ENCODE measurements at places on chromosomes 5 and 9.
A peak's percentile ranks its signal among the peaks of the same experiment; 100 is the strongest.

GRCh38 chr9:120256146-120256545 lies 323.8 kb downstream of the CDK5RAP2 start:
- DNase-seq: no peak

DNA sequence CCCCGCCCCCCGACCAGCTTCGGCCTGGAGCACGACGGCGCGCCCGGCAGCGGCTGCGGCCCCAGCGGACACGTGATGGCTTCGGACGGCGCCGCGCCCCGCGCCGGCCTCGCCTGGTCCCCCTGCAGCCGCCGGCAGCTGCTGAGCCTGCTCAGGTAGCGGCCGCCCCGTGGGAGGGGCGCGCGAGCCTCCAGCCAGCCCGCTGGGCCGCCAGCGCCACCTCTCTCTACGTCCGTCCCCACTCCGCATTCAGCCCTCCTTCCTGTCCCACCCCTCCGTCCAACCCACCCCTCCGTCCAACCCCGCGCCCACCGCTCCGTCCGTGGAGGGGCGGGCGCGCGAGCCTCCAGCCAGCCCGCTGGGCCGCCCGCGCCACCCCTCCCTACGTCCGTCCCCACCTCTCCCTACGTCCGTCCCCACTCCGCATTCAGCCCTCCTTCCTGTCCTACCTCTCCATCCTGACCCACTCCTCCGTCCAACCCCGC lies 6.5 kb downstream of the ADAMTS13 start:
- no peak for DNase-seq

- no peak for DNase-seq
These were observed 14.9 kb upstream of the FCN1 start for GRCh38 chr9:134932606-134933005.

GRCh38 chr9:110069326-110070248 lies 138.4 kb downstream of the C9orf152 start:
- peak; percentile 39 for DNase-seq

DNA sequence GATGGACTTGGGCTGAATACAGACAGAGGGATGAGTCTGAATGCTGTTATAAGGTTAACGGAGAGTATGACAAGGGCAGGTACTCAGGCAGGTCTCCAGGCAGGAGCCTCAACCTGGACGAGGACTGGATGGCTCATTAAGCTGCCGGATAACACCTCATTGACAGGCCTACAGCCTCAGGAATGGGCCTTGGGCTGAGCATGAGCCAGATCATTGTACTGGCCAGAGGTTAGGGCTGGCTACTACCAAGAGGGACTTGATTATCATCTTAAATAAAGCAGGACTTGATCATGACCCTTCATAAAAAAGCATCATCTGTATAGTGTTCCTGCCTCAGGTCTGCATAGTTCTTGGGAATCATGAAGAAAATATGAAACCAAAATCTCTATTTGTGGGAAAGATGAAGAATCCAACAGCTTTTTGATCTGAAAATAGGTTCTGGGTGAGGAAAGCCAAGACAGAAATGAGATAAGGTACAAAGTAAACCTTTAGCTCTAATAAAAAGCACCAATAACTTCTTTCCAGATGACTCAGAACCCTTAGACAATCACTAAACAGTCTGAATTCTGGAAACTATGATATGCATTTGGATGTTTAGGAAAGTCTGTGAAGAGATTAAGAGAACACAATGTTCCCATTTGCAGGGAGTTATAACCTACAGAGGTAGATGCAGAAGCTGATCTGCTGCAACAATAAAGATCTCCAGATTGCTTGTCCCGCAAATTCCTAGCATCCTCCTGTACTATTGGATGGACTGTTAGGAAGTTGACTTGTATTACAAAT lies 343.1 kb downstream of the CTNND2 start:
- no peak for DNase-seq

GRCh38 chr9:28051559-28052503 lies 478.6 kb upstream of the C9orf72 start:
- DNase-seq: no peak

- DNase-seq: no peak
These were observed 23.1 kb downstream of the TICAM2 start for GRCh38 chr5:115579216-115579615.

DNA sequence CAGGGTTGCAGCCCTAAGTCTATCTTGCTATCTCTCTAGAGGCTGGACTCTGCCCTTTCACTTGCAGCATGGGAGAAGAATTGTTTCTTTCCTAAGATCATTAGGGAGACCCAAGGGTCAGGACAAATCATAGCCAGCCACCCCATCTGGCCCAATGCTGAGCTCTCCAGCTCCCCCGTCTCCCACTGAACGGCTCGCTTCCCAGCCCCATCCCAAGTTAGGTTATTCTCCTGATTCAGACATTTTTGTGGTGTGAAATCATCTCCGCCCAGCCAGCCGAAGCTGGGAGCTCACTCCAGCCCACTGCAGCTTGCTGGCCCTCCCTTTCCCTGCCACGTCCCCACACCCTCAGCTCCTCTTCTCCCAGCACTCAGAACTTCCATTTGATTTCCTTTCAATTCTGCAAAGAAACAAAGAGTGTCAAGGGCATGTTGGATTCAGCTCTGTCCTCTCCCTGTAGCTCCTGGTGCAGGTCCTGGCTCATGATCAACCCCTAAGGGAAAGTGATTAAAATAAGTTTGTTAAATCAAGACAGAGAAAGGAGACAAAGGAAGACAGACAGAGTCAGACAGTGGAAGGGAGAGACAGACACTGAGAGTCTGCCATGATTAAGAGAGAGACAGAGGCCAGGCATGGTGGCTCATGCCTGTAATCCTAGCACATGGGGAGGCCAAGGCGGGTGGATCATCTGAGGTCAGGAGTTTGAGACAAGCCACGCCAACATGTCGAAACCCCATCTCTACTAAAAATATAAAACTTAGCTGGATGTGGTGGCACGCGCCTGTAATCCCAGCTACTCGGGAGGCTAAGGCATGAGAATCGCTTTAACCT lies 12.6 kb upstream of the SPARC start:
- DNase-seq: peak; percentile 94

DNA sequence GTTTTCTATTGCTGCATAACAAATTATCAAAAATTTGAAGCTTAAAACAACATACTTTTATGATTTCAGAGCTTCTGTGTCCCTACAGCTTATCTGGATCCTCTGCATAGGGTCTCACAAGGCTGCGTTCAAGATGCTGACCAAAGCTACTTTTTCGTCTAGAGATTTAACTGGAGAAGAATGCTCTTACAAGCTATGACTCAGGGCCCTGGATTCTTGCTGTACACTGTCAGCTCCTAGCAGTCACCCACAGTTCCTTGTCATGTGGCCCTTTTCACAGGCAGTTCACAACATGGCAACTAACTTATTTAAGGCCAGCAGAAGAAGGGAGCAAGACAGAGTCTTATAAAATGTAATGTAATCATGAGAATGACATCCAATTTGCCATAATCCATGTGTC lies 70.8 kb upstream of the FAM174A start:
- DNase-seq: no peak

- DNase-seq: no peak
These were observed 42.3 kb downstream of the BASP1 start for GRCh38 chr5:17259630-17260257.

DNA sequence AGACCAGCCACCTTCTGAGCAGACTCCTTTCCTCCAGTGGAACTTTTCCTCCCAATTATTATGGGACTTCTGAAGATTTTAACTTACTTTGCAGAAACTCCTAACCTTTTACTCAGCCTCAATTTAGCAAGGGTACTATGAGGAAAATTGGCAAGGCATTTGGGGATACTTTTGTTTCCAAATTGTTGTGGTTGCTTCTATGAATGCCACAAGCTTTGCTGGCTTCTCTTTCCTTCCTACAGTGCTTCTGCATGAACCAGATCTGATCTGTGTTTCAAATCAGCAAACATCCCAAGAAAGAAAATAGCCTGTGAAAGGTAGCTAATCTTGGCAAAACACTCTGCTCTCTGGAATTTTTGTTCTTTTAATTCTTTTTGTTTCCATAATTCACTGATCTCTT lies 57.3 kb upstream of the TAF11L2 start:
- DNase-seq: no peak

GRCh38 chr5:139755892-139756671 lies 39.5 kb upstream of the PSD2 start:
- no peak for DNase-seq

DNA sequence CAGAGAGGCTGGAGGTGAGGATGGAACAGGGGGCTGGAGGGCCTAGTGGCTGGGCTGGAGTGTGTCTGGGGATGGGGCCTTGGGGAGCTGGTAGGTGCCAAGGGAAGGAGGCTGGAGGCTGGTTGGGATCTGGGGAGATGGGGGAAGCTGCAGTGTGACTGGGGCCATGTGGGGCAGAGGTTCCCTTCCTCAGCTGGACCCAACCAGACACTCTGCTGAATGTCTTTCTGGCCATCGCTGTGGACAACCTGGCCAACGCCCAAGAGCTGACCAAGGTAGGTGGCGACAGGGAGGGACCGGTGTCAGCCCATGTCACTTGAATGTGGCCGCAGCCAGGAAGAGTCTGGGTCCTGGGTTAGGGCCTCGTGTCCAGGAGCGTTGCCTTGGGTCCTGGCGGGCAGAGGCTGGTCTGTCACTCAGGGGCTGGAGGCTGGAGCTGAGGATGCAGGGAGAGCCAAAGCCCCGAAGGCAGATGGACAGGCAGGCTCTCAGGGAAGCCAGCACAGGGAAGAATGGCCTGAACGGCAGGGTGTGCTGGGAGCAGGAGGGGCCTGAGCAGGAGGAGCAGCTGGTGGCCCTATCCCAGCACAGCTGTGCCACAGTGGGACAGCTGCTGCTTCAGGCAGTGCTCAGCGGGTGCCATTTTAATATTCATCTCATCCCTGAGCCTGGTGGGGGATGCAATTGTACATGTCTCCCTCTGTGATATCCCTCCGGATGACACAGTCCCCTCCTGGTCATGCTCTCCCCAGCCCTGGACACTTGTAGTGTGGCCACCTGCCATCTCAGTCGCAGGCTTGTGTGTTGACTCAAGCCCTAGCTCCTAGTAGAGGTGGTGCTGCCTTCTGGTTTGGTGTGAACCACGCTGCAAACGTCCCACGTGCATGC lies 132.5 kb downstream of the CACNA1B start:
- DNase-seq: no peak

GRCh38 chr9:137031904-137032640 lies at the start of gene FUT7:
Gene FUT7, minus strand, starts transcription at chr9:137032088. Its CDS starts 97 bp downstream, at chr9:137031991.
- DNase-seq: no peak

- DNase-seq: peak; percentile 88
These were observed 324.6 kb downstream of the MLLT3 start for GRCh38 chr9:20297646-20298084.

GRCh38 chr5:141363952-141364660 lies at the start of gene PCDHGA5:
Gene PCDHGA5, plus strand, starts transcription at chr5:141364162. Its CDS starts 169 bp downstream, at chr5:141364331.
- no peak for DNase-seq

DNA sequence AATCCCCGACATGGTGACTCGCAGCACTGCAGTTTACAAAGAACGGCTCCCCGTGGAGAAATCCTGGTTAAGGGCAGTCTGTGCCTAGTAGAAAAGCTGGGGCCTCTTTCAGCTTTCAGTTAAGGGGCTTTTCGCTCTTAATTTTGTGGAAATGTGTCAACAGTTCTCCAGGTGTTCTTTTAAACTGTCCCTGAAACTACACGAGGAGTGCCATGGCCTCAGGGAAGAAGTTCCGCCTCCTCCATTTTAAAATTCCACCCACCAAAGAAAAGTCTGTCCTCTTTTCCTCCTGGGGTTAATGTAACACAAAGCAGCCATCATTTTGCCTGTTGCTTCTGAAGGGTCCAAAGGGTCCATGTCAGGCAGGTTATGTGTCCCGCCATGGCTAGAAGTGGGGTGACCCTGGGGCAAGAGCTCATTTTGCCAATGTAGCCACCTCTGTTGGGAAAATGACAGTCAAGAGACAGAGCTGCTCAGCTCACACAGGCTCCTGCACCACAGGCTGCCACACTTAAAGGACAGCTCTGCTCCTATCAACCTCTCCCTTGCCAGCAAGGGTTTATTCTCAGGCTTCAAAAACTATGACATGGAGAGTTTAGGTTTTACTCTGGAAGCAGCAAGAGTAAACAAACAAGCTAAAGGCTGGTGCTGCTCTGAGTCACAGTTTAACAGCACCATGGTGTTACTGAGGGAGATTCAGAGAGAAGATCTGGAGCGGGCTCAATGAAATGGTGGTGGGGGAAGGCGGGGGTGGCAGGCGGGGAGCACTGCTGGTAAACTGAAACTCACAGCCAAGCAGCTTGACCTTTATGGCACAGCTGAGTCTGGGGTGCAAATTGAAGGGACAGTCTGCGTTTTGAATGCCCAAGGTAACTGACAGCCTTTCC lies 3.2 kb downstream of the WHRN start:
- DNase-seq: no peak

DNA sequence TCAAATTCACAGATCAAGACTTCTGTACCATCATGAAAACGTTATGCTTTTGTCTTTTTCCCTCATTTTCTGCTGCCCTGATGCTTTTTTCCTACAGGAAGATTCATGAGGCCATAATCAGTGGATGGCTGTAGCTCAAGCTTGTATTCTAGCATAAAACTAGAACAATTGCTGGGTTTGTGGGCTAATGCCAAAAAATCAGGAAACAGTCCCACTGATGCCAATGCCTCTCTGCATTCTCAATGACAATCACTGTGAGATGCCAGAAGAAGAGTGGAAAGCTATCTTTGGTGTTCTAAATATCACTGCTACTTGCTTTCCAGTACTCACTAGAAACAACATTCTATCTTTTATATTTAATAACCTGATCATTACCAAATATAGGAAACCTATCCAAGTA lies 33.3 kb upstream of the FAM170A start:
- no peak for DNase-seq

DNA sequence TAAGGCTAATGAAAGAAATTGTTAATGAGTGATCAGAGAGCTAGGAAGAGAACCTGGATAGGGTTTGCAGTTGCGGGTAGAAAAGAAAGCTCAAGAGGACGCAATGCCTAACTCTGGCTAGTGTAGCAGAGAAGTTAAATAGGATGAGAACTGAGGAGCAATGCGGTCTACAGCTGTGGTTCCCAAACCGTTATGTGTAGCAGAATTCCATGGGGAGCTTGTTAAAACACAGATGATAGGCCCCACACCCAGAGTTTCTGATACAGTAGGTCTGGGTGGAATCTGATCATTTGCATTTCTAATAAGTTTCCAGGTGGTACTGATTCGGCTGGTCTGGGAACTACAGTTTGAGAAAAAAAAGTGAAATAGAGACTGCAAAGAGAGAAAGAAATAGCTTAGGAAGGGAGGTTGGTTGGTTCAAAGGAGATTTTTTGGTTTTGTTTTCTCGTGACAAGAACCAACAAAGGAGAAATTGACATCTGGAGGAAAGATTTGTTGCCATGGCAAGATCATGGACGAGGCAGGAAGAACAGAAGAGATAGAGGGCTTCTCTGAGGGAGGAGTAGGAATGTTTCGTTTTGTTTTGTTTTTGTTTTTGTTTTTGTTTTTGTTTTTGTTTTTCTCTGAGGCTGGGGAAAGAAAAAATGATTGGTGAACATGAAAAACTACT lies 276.1 kb downstream of the ARRDC3 start:
- DNase-seq: no peak

- DNase-seq: no peak
These were observed 25.8 kb downstream of the CD180 start for GRCh38 chr5:67170767-67171166.
